ENCODE measurements at places on chromosomes 1 and 21. TPM values are rescaled to one million over a fixed set of nuclear protein-coding genes. Genes with fewer than 3 reads are reported as not detected.

DNA sequence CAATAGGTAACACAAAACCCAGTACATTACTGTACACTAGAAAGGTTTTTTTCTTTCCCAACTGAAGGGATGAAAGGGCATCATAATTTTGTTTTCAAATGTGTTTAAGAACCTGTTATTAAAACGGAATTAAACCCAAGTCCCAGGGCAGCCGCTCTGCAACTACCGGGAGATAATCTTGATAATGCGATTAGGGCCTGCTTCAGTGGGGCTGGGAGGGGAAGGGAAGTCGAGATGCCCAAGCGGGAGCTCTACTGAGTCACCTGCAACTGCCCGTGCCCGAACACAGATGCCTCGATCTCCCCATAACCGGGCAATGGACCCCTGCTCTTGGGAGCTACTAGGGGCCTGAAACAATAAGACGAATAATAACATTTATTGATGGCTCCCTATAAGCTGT lies 61.4 kb downstream of the KAZN start:
- DNase-seq, result no peak

DNA sequence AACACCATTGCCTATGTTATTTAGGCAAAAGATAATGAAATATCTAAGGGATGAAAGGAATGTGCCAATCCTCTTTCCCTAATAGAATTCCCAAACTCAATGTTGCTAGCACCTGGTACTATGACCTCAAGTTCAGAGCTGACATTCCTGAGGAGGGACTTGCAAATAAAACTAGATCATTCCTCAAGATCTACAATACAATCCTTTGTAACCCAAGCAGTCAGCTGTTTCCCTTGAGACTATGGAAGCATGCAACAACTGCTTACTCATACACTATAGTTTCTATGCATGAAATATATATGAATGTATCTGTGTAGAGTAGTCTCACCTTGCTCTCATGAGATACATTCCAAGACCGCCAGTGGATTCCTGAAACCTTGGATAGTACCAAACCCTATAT lies 65.0 kb downstream of the ABL2 start:
- peak; percentile 85 for DNase-seq

GRCh38 chr1:13829152-13829769 lies 129.3 kb downstream of the PRDM2 start:
- DNase-seq, result no peak

GRCh38 chr1:75796376-75797272 lies at the start of gene MSH4:
TSS of gene MSH4 (plus strand) at chr1:75796882. CDS start at chr1:75796986, 104 bp downstream.
- peak; percentile 21 for DNase-seq

GRCh38 chr1:29081201-29081600 lies 42.5 kb downstream of the TMEM200B start:
- DNase-seq, result no peak

- DNase-seq, result no peak
Observed at GRCh38 chr1:119554183-119554582, 47.2 kb downstream of the HSD3B1 start.

DNA sequence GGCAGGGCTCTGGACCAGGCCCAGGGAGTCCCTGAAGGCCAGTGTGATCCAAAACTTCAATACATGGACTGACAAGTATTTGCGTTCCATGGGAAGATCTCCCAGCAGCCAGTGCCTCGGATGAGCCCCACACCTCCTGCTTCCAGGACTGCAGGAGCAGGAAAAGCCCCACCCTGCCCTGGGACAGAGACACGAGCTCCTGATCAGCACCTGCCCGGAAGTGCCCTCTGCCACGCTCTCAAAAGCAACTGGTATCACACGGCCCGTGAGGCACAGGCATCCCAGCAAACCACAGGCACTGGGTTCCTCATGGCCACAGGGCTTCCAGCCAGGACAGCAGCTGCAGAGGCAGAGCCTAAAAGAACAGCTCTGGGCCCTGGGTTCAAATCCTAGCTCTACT lies 48.6 kb downstream of the ACOT7 start:
- DNase-seq, result no peak

GRCh38 chr1:14513111-14513510 lies 85.4 kb upstream of the KAZN start:
- no peak for DNase-seq

DNA sequence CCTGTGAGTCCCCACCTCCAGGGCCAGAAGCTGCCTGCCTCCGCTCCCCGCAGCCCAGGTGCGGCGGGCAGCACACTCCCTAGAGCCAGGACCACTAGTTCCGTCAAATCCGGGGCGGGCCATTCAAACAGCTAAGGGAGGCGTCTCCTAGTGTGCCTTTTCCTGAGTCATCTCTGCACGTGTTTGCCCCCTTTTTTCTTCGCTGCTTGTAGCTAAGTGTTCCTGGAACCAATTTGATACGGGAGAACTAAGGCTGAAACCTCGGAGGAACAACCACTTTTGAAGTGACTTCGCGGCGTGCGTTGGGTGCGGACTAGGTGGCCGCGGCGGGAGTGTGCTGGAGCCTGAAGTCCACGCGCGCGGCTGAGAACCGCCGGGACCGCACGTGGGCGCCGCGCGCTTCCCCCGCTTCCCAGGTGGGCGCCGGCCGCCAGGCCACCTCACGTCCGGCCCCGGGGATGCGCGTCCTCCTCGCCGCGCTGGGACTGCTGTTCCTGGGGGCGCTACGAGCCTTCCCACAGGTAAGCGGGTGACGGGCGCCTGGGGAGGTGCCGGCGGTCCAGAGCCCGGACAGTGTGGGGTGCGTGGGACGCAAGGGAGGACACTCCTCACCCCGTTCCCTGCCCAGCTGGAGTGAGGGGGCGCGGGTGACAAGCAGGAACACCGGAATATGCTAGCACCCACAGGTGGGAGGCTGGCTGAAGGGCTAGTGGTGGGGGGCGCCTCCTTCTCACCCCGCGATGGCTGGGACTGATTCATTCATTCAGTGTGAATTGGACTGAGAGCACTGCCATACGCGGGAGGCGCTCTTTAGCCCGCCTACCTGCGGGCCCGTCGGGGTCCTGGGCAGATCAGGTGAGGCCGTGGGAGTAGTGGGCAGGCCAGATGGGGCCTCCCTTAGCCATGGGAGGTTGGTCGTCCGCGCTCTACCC lies at the start of gene TNFRSF8:
TNFRSF8 (plus strand) TSS at position 163 of the 932 bp plus-strand sequence; CDS start at position 459, 296 bp downstream.
- peak; percentile 85 for DNase-seq

- no peak for DNase-seq
Observed at GRCh38 chr1:180945551-180945950, 32.9 kb downstream of the KIAA1614 start.

Gene GUCA2B
- not detected for total RNA-seq

GRCh38 chr1:63129855-63130254 lies 192.5 kb upstream of the FOXD3 start:
- DNase-seq, result no peak
